ENCODE measurements at places on chromosomes 5 and 9. TPM values are rescaled to one million over a fixed set of nuclear protein-coding genes. Genes with fewer than 3 reads are reported as not detected.

DNA sequence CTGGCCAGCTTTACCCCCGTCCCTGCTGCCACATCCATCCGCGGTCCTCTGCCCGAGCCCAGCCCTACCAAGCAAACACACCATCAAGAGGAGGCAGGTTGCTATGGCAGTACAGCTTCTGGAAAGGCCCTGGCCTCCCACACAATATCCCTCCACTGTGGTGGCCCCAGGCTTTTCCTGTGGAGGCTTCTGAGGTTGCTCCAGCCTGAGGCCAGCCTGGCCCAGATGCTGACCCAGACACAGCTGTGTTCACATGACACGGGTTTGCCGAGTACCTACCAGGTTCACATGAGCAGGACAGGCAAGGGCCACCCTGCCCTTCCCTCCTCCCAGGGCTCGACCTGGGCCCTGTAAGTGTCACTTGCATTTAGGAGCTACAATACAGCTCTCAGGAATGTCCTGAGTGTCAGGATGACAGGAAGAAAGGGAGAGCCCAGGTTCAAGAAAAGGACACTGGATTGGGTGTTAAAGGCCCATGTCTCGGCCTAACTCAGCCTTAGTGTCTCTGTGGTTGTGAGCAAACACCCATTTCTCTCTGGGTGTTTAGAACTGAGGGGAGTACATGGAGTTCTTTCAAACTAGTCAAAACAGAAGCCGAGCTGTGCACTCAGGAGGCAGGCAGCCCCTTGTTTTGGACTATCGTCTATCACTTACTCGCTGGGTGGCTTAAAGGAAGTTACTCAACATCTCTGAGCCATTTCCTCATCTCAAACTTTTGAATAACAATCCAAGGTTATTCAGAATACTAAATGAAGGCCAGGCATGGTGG lies 40.2 kb downstream of the NAIF1 start:
- DNase-seq, result no peak

Gene SLC25A48
- total RNA-seq, result 0.10 TPM

Gene SHB
- total RNA-seq, result 23.0 TPM

Gene CMYA5
- 3.5 TPM for total RNA-seq

Gene FYB1
- 26.0 TPM for total RNA-seq

Gene DRD1
- total RNA-seq, result 0.29 TPM

DNA sequence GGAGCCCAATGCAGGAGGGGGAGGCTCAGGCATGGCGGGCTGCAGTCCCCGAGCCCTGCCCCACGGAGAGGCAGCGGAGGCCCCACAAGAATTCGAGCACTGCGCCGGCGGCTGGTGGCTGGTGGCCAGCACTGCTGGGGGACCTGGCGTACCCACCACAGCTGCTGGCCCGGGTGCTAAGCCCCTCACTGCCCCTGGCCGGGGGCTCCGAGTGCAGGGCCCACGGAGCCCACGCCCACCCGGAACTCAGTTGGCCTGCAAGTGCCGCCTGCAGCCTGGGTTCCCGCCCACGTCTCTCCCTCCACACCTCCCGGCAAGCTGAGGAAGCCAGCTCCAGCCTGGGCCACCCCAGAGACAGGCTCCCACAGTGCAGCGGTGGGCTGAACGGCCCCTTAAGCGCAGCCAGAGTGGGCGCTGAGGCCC lies 780.3 kb downstream of the DTWD2 start:
- no peak for DNase-seq

Gene FBXW5
- total RNA-seq, result 100 TPM

GRCh38 chr5:154881986-154882385 lies 23.6 kb downstream of the CNOT8 start:
- no peak for DNase-seq

GRCh38 chr5:83703059-83703458 lies 17.6 kb downstream of the HAPLN1 start:
- DNase-seq, result no peak

Gene FSTL4
- total RNA-seq, result 0.46 TPM

DNA sequence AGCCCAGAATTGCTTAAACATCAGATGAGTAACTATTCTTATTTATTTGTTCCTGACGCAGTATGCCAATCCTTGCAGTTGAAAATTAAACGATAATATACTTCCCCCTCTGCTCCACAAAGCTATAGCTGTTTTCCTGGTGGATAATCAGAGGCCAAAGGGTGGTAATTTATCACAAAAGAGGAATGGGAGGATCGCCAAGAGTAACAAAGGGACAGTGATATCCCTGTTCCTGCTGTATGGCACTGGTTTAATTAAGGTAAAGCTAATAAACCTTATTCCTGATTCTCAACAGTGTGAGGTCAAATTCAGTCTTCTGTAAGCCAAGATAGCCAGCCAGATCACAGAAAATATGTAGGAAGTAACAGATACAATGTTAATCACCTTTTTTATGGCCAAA lies 33.4 kb upstream of the PTGER4 start:
- DNase-seq, result no peak

Gene DOCK2
- total RNA-seq, result 33.8 TPM

DNA sequence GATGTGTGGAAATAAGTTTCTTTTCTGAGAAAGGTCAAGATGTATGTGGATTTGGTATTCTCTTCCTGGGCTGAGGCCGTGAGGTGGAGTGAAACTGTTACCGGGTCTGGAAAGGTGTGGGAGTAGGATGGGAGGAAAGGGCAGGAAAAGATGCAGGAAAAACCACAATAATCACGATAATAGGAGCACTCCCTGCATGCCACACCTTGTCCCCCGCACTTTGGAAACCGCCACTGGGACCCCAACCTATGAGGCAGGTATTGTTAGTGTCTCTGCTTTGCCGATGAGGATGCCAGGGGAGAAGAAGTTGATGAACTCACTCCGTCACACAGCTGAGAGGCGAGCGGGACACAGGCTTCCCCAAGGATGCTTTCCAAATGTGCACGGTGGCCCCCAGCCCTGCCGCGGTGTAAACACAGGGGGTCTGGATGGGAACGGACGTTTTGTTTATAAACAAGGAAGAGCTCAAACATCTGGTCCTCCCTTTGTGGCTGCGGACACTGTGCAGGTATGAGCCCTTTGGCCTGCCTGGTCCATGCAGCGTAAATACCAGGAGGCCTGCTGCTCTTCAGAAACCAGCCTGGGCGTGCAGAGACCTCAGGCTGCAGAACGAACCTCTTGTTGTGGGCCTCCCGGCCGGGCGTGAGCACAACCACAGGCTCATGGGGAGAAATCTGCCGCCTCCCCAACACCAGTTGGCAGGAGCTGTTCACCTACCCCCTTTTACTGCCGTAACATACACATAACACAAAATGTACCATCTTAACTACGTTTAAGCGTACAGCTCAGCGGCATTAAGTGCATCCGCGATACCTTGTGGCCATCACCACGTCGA lies 126.7 kb downstream of the COL23A1 start:
- DNase-seq, result no peak

GRCh38 chr5:78778538-78778937 lies 130.0 kb upstream of the LHFPL2 start:
- DNase-seq, result no peak

- no peak for DNase-seq
These were observed 302.6 kb downstream of the ARHGAP26 start for GRCh38 chr5:143072734-143073133.

Gene PCDHGB5
- 9.5 TPM for total RNA-seq

- no peak for DNase-seq
These were observed 2144.3 kb upstream of the C9orf72 start for GRCh38 chr9:29717631-29718030.

- DNase-seq, result no peak
These were observed 11.5 kb downstream of the ANXA1 start for GRCh38 chr9:73162987-73163768.

Gene PCDHA10
- 0.52 TPM for total RNA-seq

DNA sequence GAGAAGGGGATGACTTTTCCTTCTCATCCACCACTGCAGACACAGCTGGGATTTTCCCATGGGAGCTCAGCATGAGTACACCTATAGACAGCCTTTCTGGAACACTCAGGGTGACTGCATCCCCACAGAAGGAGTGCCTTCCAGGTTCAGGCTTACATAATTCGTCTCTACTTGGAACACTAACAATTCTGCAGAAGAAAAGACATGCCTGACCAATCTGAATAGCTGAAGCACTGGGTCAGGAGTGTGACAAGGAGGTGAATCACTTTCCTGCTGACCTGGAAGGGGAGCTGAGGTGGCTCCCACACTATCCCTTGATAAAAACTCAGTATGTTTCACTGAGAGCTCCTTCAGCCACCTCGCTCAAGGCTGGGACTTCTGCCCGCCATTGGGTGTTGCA lies 425.3 kb downstream of the TLR4 start:
- DNase-seq, result peak; percentile 42

DNA sequence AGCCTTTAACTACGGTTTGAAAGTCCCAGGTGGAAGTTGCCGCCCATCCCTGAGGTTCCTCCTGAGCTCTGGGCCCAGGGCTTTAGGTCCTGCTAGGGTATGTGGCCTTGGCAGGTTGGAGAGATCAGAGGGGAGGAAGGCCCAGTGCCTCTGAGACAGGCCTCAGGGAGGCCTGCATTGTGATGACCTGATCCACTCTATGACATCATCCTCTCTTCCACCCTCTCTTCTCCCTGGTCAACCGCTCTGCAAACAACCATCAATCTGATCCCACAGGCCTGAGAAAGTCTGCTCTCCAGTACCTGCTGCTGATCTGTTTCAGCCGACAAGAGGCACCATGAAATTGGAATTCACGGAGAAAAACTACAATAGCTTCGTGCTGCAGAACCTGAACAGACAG lies at the start of gene CCIN:
CCIN (plus strand) TSS at position 223 of the 400 bp plus-strand sequence; CDS start at position 338, 115 bp downstream.
- no peak for DNase-seq

DNA sequence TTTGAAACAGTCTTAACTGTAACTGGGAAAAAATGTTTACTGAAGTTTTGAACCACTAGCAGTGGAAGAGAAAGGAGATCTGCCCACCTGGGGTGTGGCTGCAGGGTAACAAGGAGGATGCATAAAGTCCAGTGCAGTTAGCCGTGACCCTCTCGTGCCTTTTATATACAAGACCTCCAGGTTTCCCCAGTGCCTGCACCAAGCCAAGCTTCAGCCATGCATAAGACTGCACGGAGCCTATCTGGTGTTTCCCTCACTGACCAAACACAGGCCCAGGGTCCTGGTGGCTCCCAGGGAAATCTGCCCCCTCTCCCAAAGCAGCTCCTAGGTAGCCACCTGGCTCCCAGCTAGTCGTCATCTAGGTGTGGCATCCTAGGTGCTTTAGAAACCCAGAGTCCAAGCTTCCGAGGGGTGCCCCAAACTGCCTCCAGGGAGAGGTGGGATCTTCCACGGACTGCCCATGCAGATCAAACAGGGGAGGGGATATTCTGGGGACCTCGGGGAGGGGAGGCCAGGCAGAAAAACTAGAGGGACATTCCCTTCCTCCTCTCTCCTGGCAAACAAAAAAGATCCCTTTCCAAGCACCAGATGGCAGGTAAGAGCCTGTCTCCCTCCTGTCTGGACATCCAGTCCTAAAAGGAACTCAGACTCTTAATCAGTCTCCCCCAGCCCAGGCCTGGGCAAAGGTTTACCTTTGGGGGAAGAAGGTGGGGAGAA lies 2.7 kb downstream of the SHB start:
- no peak for DNase-seq

Gene PNPLA7
- total RNA-seq, result 4.6 TPM

DNA sequence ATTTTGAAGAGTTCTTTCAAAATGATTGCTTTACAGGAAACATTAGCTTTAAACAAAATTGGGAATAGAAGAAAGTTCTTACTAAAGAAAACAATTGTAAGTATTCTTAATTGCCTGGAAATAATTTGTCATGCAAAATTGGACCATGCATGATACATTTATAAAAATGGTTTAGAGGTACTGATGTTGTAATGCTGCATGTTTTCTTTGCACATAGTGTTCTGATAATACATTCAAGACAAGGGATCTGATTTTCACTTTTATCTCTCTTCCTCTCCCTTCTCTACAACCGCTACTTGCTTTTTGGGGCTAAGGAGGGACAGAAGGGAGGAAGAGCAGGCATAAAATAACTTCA lies 211.6 kb upstream of the MPDZ start:
- DNase-seq, result no peak

Gene C1QTNF2
- total RNA-seq, result 7.1 TPM

GRCh38 chr5:179194941-179195381 lies 134.8 kb downstream of the ZNF354C start:
- DNase-seq, result peak; percentile 70

Gene BSPRY
- total RNA-seq, result 0.14 TPM

DNA sequence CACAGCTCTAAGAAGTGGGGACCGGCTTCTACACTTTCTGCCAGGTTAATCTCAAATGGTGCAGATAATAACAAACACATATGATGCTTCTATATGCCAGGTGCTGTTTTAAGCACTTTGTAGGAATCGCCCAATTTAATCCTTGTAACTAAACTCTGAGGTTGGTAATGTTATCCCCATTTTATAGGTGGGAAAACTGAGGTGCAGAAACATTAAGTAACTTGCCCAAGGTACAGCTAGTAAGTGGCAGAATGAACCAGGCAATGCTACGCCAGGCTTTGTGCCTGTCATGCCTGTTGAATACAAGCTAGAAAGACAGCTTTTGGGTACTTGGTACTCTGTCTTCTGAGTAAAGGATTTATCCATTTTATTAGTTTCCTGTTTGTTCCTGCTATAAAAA lies 19.7 kb downstream of the IQGAP2 start:
- no peak for DNase-seq

DNA sequence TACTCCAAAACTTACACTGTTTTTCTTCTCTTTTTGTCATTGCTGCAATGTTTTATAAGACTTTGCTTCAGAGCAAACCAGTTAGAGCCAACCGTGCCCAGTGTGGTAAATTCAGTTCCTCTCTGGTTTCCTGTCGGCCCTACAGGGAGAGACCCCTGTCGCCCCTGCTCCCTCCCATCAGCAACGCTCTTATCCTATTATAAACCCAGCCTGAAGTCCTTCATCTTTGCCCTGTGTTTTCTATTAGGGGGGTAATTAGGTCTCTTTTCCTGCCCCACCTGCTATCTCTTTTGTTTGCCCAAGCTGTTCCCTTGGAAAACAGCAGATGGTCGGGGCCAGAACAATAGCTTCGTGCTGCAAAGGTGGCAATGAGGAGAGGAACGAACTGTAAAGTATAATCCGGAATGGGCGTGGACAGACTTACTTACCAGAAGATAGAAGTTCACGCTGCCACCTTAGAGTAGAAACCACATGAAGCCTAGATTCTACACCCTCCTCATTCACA lies 21.4 kb upstream of the OTULINL start:
- DNase-seq, result no peak

DNA sequence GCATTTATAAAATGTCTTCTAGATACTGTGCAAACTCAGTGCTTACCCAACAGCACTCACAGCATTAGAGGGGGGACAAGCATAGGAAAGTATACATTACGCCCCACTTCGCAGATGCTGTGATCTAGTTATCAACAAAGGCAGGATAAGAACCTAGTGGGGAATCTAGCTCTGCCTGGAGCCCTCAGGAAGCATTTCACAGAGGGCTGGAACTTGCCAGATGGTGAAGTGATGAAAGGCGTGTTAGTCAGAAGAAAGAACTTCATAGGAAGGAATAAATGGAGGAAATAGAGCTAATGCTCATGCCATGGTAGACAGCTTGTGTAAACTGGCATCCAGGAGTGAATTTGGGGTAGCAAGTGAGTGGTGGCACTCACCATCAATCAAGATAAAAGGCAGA lies 25.8 kb downstream of the DIRAS2 start:
- DNase-seq, result no peak
